ENCODE measurements at places on chromosomes 7 and 10.

DNA sequence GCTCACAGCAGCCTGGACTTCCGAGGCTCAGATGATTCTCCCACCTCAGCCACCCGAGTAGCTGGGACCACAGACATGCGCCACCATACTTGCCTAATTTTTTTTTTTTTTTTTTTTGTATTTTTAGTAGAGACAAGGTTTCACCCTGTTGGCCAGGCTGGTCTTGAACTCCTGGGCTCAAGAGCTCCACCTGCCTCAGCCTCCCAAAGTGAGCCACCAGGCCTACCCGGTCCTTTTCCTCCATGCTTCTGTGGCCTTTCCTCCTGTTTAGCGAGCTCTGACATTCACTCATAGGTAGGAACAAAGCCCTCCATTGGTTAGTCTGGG lies 50.1 kb upstream of the SRPK2 start:
- DNase-seq, result no peak

DNA sequence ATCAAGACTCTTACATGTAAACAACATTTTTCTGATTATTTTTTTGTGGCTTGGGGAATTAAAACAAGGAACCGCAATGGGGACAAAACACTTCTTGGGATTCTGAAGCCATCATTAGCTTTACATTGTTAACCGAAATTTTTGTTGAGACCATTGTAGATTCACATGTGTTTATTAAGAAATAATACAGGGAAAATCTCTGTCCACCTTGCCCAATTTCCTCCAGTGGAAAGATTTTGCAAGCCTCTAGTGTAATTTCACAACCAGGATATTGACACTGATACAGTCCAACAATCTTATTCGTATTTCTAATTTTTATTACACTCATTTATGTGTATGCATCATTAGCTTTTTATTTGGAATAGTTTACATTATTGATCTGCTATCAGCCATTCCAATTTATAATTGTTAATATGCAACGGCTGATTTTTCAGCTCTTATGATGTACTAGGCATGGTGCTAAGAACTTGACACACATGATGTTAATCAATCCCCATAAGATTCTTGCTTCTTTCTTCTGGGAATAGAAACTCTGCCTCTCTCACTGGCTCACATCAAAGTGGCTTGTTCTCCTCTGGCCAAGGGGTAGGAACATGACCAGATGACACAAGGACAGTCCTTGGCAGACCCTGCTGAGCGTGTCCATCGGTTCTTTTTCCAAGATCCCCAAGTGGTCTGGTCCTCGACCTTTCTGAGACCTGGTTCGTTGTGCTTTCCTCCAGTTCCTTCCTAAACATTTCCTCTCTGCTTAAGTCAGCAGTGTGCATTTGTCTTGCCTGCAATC lies 137.6 kb downstream of the ADAM12 start:
- DNase-seq, result no peak

GRCh38 chr10:117536866-117537435 lies 5.6 kb upstream of the EMX2 start:
- no peak for DNase-seq

DNA sequence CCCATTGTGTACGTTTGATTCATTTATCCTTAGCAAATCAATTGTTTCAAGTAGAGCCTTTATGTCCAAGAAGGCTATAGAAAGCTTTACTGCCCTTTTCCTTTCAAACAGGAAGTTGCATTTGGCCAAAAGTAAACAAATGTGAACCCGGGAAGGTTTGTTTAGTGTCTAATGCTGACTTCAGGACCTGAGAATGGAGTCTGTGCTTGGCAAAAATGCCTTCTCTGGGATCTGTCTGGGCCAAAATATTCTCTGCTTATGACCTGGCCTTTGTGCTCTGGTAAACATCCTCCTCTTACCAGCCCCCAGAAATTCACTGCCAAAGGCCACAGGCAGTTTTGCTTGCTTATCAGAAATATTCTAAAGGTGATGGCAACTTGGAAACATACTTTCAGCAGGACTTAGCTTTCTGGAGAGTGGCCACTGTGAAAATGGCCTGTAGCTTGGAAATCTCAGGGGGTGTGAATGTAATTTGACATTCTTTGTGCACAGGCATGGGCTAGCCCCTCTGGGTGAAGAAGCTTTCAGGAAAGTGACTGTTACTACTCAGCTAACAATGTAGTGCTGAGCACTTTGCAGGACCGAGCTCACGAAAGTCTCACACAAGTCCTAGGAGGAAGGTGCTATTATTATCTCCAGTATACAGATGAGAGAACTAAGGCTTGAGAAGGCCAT lies 199.5 kb downstream of the PTEN start:
- no peak for DNase-seq

DNA sequence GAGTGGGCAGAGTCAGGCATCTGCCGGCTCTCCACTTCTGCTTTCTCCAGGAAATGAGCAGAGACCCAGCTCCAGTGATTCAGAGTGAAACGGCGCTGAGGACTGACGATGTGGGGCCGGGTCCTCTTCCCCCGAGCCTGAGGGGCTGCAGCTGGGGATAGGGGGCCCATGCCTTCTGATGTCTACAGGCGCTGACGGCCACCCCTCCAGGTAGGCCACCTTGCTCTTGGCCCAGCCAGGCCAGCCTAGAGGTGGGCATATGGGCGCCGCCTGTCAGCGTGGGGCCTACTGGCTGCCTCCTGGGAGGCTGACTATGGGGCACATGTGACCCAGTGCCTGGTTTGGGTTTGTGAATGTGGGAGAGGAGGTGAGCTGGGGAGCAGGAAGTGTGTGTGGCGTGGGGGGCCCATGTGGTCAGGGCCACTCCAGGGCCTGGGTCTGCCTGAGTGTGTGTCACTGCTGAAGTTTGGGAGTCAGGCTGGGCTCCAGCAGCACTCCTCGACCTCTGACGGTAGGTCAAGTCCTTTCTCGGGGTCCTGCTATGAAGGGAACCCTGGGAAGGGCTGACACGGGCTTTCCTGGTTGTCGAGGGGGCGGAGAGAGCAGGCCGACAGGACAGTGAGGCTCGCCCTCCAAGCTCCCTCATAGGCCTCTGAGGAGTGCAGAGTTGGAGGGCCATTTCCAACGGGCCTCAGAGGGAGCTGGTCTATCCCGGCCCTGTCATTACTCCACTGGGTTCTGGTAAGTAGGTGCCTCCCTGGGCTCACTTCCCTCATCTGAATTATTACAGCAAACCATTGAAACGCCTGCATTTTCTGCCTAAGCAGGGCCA lies at the start of gene WDFY4:
WDFY4 (plus strand) TSS at position 82 of the 832 bp plus-strand sequence. CDS start 24,860 bp downstream, outside the sequence.
- peak; percentile 32 for DNase-seq

DNA sequence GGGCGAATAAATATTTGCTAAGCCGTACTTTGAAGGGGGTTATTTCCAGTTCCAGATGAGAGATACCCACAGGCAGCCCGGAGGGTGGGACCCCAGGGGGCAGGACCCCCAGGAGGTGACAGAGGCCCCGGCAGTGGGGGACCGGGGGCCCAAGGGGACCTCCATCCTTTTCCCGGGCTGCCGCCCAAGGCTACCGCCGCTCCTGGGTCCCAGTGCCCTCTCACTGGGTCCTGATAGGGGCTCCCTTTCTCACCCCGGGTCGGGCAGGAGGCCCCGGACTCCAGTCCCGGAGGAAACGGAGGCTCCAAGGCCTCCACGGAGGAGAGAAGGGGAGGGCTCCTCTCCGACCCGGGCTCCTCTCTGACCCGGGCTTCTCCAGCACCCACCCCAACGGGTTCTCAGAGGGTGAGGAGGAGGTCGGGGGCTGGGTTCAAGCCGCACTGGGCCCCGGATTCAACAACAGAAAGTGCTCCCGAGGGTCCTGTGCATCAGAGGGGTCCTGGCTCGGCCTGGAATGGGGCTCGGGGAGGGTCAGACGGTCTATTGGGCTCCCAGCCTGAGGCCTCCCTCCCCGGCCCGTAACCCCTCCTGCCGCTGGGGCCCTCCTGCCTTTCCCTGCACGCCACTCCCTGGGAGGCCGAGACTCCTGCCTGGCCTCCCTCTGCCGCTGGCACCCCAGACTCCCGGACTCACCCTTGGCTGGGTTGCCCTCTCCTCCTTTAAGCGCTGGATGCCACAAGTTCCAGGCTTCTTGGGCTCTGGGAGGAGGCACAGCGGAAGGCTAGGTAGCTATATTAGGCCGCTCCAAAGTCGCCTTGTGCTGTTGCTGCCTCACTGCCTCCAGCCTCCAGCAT lies 62.5 kb downstream of the ZNF37A start:
- DNase-seq, result no peak

GRCh38 chr7:130893441-130893894 lies 159.5 kb upstream of the KLF14 start:
- DNase-seq, result peak; percentile 74

DNA sequence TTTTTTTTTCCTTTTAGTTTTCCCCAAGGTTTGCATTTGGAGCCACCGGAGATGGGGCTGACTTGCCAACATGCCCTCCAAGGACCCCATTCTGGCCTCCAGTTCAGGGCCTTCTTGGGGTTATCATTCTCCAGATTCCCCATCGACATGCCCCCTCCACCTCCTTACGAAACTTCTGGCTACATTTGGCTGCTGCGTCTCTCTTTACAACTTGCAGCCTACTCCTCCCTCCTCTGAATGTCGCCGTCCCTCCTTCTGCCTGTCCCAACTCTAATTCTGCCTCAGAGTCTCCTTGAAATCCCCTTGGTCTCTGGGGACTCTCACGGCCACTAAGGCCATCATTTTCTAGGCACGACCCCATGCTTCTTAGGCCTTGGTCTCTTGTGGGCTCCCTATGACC lies 72.2 kb upstream of the PODXL start:
- no peak for DNase-seq

GRCh38 chr7:75823198-75823910 lies 9.7 kb upstream of the CCL24 start:
- DNase-seq, result no peak

- DNase-seq, result no peak
Observed at GRCh38 chr10:128072941-128073645, 53.1 kb downstream of the MKI67 start.

GRCh38 chr7:17770710-17771375 lies 169.5 kb downstream of the SNX13 start:
- peak; percentile 42 for DNase-seq

DNA sequence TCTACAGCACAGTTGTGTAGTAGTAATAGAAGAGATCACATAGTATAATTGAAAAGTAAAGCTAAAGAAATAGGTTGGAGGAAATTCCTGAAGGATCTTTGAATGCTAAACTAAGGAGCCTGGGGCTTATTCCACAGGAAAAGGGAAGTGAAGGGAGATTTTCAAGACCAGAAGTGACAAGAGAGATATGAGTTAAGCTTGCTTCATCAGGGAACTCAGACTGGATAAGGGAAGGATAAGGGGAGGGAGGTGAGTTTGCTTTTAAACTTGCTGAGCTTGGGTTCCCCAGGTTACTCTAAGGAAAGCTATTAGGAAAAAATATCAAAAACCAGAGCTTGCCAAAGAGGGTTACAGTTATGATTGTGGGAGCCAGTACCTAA lies 182.4 kb downstream of the RAPGEF5 start:
- no peak for DNase-seq

DNA sequence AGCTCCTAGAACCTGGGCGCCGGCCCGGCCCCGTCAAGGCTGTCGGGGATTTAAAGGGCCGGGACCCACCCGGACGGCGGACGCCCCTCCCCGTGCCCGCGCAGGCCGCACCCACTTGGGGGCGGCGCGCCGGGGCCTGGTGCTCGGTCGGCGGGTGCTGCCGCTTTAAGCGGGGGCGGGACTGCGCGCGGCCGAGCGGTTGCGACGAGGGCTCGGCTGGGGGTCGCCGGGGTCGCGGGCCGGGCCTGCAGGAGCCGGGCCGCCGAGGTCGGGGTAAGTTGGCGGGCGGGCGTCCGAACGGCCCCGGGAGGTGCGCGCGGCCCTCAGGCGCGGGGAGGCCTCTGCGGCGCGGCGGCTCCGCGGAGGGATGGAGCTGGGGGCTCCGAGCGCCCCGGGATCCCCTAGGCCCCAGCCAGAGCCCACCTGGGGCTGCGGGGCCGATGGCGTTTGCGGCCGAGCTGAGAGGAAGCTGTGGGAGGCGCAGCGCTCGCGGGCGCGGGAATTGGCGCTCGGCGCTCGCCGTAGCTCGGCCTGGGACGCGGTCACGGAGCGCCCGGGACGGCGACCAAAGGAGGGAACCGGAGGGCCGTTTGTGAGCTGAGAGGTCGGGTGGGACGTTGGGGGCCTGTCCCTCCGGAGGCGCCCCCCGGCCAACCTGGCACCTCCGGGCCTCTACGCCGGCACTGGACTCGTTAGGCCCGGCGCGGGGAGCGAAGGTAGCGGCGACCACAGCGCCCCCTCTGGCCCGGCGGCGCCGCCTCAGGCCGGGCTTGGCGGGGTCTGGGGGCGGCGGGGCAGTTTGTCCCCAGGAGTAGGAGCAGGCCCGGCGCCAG lies at the start of gene TRRAP:
TRRAP (plus strand) TSS at position 168 of the 833 bp plus-strand sequence. CDS start 2,619 bp downstream, outside the sequence.
- peak; percentile 38 for DNase-seq

DNA sequence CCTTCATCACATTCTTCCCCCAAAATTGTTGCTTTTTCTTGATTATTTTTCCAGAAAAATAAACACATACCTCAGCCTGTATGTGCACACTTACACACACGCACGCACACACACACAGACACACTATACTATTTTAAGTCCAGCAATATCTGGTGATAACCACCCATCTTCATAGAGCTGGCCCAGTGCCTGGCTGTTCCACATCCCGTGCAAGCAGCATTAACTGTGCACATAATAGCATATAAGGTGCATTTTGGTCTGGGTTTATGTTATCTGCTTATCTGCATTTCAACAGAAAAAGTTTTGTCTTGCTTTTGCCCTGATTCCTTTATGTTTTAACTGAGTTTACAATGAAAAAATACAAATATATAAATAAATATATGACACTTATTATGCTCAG lies 143.1 kb upstream of the KLF6 start:
- DNase-seq, result no peak

GRCh38 chr7:131537571-131537978 lies 18.9 kb downstream of the PODXL start:
- no peak for DNase-seq

GRCh38 chr10:131113709-131114291 lies 197.7 kb downstream of the TCERG1L start:
- no peak for DNase-seq
